ENCODE measurements at places on chromosomes 4 and X.

DNA sequence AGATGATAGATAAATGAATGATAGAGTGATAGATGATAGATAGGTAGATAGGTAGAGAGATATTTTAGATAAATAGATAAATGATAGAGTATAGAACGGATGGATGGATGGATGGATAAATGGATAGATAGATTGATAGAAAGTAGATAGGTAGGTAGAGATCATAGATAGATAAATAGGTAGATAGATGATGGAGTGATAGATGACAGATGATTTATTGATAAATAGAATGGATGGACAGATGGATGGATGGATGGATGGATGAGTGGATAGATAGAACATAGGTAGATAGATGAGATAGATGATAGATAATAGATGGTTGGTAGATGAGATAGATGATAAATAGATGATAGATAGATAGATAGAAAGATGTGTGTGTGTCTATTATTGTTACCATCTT is 49.5 kb downstream of the ARSD start:
- DNase-seq, result no peak

DNA sequence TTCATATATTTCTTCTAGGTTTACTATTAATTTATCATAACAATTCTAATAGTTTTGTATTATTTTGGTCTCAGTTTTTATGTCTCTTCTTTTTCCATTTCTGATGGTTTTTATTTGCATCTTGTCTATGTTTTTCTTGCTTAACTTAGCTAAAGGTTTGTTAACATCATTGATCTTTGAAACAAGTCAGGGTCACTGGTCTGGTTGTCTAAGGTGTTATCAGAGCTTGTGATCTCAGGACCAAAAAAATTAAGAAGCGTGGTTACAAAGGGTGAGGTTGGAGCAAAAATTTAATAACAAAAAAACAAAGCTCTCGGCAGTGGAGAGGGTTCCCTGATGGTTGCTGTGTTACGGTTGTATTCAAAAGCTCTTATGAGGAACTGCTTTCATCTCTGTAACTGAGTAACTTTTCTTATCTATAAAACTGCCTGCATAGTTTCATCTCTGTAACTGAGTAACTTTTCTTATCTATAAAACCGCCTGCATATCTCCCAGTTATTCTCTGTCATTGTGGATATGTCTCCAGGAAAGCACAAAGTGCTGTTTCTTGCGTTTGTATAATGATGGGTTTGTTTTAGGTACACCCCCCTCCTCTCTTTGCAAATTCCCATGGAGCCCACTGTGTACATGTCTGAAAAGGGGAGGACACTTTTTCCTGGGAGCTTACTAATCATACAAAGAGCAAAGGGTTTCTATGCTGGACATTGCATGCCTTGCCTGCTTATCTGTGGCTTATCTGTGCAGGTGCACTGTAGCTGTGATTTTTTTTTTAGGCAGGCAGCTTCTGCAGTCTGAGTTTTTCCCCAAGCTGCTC is 62.4 kb upstream of the UGT2B15 start:
- DNase-seq, result no peak

DNA sequence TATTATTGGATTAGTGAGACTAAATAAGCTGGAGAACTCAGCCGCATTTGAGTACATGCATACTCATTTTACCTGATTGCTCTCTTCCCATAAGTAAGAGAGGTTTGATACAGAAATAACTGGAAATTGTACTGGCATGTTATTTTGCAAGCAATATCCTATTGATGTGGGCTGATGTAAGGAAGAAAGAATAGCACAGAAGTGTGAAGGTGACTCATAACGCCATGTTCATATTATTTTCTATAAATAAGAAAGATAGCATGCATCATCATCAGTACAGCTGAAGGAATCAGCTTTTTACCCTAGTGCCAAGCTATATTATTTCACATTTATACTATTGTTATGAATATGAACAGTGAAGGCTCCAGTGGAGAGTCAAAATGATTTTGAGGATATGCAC is 138.3 kb upstream of the FAM47A start:
- no peak for DNase-seq

GRCh38 chr4:78081541-78081940 is 24.4 kb downstream of the FRAS1 start:
- DNase-seq, result no peak

GRCh38 chr4:146143888-146144287 is 31.6 kb upstream of the LSM6 start:
- DNase-seq, result no peak

- DNase-seq, result no peak
Measured at GRCh38 chr4:86551387-86551786, 42.7 kb upstream of the PTPN13 start.

GRCh38 chr4:20331642-20332041 is 79.9 kb downstream of the SLIT2 start:
- DNase-seq, result no peak

- DNase-seq, result no peak
Measured at GRCh38 chrX:108025954-108026600, 18.8 kb upstream of the VSIG1 start.

DNA sequence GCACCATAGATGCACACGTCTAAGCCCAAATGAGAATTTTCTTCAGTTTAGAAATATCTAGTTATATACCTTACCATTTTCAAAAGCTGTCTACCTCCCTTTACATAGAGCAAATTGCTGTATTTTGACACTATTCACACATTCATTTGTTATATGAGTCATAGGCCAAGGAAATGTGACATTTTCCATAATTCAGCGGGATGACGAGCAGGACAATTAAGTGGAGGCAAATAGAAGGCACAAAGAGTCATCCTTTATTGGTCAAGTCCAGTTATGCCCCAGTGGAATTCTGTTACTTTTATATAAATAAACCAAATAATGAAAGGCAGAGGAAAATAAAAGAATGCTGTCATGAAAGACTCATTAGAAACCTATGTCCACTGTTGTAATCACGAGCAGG is 27.9 kb downstream of the FGF13 start:
- no peak for DNase-seq

GRCh38 chrX:48918301-48918642 is 552 bp downstream of the PIM2 start:
- no peak for DNase-seq

DNA sequence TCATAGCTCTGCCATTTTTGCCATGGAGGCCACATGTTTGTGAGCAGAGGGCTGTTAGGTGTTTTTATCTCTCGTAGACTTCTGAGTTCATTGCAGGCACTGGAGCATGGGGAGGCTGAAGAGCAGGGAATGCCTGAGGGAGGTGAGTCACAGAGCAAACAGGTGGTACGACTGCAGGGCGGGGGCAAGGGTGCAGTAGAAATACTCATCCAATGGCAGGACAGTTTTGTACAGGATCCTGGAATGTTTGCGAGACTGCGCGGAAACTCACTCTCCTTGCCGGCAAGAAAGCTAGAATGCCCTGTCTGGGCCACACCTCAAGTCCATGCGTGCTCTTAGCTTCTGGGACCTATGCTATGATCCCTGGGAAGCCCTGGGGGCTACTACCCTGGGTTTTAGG is 20.0 kb upstream of the VCX2 start:
- DNase-seq, result no peak

DNA sequence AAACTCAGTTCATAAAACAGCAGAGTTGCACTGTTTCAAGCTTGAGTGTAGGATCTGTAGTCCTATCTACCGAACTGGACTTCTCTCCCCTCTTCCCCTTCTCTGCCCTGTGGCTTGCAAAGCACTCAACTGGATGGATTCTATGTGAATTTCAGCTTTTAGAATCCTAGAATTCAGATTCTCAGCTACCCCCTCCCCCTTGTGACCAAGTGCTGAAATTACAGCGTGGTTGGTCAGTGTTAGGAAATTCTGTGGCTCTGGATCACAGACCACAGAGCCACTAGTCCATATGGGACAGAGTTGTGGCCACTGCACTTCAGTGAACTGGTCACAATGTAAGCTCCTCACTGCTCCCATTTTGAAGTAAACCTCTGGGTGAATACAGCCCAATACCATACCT is 64.6 kb upstream of the TRPC5 start:
- no peak for DNase-seq

DNA sequence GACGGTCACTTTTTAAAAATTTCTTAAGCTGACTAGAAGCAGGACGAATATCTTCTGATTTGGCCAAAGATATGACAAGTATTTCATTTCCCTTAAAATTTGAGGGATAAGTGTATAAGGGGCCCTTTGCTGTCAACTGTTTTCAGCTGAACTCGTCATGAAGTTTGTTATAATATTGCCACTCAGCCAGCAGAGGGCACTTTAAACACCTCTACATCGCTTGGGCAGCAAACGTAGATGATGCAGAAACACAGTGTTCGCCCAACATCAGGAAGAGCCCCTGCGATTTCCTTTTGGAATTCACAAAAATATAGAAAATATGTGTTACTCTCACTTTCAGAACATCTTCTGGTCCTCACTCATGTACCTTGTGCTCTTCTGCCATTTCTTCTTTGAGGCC is 435.7 kb upstream of the FMR1 start:
- no peak for DNase-seq

DNA sequence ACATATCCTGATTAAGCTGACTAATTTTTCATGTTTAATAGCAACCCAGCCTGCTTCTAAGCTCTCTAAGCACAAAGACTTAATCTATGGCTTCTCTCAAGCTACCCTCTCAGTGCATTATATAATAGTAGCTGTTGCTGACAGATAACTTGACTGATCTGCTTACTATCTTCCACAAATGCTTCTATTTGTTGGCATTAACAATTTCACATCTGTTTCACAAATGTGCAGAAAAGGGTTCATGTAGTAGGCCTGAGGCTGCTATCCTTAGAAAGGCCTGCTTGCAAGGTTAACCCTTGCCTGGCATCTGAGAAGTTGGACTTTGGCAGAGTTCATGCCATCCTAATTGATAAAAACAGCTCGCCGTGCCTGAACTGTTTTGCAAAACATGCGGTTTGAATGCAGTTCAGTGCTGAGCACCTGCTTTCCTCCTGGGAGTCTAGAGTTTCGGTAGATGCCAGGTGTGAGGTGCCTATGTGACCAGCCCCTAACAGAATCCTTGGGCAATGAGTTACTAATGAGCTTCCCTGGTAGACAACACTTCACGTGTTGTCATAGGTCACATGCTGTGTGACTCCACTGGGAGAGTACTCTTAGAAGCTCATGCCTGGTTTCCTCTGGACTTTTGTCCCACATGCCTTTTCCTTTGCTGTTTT is 68.4 kb downstream of the NSG1 start:
- DNase-seq, result no peak

GRCh38 chrX:24979081-24979480 is 36.7 kb downstream of the ARX start:
- no peak for DNase-seq

Measured in CD4-positive, alpha-beta T cell treated with Interleukin-1 beta for 1 hour (primary cell).